Putamen (tissue), 1 donor: ENCODE measurements at places on chromosomes 3 and 15.

GRCh38 chr3:41846850-41847249, 115.1 kb downstream of the ULK4 start:
- DNase-seq, result no peak

GRCh38 chr3:126677862-126678503, 23.1 kb upstream of the TXNRD3 start:
- no peak for DNase-seq

DNA sequence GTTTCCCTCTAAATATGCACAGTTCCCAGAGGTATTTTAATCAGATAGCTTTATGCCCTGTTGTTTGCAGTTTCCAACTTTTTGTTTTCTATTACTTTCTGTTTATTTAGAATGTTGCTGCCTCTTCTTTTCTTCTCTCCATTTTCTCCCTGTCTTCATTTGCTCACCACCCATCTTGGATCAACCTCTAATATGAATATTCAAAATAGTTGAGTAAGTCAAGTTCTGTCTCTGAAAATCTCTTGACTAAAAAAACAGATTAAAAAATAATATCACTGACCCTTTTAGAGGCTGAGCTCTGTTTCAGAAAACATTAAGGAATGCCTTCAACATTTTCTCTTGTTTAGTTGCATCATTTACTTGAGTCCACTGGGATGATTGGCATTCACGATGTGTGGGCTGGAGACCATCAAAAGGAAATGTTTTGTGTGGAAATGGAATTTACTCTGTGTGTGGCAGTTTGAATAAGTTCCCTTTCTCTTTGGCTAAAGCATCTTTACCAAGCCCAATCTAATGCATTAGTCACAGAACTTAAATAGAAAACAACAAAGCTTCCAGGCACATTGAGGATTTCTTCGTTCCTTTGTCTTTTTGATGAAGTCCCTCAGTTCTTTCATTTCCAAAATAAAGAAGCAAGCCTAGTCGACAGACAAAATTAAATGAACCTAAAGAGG, 633.9 kb upstream of the TGFBR2 start:
- no peak for DNase-seq

DNA sequence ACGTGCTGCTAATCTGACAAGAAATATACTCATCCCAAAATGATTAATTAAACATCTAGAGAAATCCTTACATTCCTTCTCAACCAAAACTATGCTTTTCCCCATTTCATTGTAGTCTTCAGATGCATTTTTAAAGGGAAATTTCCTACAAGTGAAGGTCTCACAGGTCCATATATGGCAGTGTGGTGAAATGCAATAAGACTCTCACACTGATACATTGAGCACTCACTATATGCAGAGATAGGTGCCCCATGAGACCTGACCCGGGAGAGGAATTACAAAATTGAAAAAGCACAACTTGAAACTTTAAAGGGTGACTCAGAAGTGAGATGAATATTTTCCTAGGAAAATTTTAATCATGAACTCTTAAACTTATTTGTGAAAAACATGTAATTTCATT, 629.2 kb upstream of the NAALADL2 start:
- no peak for DNase-seq

- DNase-seq, result no peak
These were observed 24.1 kb downstream of the POPDC2 start for GRCh38 chr3:119636249-119636648.

DNA sequence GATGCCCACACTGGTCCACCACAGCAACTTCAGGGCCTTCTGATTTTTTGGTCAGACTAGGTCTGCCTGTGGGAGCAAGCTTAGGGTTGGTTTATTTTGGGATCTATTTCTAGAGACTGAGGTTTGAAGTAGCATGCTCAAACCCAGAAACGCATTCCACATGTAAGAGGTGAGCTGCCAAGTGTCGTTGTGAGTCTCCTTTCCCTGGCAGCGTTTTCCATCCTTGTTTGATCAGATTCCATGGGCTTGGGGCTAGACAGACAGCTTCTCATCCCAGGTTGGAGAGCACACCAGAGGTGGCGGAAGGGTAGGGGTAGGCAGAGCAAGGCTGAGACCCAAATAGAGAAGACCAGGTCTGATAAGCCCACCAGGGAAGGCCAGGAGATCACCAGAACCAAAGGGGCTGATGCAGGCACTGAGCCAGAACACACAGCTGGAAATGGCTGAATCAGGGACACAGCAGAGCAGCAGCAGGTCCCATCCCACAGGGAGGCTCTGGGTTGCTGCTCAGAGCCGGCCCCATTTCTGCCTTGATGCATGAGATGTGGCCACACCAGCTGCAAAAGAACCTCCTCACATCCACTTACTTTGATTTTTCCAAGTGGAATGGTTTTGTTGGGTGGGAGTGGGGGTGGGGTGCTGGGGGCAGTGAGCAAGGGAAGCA, 186.8 kb downstream of the THSD4 start:
- no peak for DNase-seq

- DNase-seq, result no peak
These were observed 83.0 kb downstream of the NPTN start for GRCh38 chr15:73550190-73550589.

DNA sequence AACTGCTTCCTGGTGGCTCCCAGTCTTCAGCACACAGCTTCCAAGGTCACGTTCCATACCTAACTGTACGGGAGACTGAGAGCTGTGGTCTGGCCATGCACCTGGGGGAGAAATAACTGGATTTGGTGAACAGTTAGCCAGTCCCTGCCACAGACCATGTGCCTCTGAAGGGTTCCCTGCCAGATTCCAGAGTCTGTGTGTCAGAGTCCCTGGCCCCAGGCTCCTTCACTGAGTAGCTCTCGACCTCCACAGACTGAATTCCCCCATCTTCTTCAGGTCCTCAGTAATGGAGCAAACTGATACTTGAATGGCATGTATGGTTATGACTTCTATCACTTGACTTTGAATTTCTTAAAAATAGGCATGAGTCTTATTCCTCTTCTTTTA, 17.5 kb downstream of the MKRN2OS start:
- no peak for DNase-seq

DNA sequence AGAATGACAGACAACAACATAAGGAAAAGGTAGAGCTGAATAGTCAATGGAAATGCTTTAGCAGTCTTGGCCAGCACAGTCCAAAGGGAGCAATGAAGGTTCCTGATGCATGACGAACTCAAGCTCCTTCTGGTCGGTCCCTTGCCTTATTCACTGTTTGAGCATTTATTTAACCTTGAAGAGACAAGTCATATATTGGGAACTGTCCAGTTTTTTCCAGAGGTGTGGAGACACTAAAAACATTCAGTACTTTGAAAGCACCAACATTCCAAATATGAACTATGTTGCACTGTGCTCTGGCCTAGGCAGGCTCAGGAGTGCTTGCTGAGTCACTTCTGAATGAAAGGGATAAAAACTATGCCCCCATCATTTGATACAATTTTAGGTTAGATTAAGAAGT, 384.8 kb downstream of the MECOM start:
- DNase-seq, result no peak

DNA sequence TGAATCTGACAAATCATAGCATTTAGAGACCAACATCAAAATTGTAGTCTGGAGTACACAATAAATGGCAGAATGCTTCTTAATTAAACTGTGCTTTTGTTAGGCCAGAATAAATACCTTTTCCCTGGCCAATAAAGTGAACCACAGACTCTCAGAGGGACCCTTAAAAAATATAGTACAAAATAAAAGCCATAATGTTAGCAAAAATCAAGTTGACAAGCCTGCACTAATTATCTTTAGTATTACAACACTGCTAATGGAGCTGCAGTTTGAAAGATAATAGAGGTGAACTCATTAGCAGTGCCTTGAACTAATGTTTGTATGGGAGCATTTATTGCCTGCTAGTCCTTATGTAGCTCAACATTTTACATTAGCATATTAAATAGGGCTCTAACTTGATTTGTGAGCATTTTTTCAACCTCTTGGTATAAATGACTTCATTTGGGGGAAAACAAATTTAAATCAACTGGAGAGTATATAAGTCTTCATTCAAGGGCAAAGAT, 801.3 kb downstream of the EPHA3 start:
- no peak for DNase-seq

DNA sequence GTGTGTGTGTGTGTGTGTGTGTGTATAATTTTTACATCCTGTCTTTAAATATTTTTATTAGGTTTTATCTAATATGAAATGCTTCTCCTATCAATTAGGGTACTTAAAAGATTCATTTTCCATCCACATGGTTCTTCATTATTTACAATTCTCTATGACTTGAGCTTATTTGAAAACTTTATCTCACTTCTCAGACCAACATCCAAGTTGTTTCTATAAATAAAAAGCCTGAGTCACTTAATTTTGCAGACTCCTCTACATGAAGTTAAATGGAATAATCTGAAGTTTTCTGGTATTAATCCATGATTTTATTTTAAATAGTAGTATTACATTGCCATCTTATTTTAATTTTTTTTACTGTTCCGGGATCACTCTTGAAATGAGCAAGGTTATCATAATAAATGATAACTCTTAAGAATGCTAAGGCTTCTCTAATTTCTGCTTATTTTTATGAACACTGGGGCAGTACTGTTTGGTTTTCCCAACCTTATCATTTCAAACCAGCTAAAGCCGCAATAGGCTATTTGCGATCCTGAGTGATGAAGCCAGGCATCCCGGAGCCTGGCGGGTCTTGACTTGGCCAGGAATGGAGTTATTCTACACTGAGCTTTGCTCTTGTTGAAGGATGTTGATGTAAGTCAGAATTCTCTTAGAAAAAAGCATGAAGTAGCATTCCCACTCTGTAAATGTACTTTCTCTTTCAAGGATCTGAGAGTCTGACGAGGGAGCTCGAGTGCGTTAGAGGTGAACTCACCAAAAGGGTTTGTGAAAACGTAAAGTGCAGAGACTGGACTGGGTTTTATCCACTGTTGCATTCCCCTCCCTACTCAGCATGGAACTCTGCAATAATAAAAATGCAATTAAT, 220.2 kb upstream of the LRTM1 start:
- no peak for DNase-seq

DNA sequence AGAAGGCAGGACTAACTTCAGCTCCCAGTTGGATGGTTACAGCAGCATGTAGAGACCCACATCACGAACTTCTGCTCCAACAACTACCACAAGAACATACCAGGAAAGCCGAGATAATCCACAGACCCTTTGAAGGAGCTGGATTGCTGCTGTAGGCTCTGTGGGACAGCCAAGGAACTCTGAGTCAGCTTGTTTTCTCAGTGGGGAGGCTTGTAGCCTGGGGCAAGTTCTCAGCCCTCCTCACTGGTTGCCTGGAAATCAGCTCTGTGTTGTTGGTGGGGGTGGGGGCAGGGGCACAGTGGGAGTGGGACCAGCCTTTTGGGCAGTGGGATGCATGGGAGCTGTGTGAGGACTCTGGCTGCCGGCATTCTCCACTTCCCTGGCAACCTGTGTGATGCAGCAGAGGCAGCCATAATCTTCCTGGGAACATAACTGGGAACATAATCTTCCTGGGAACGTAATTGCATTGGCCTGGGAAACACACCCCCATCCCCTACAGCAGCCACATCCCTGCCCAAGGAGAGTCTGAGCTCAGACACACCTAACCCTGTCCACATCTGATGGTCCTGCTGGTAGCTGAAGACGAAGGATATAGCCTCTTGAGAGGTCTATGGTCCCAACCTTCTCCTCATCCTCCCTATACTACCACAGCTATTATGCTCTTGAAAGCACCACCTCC, 153.1 kb downstream of the PEAK1 start:
- no peak for DNase-seq

GRCh38 chr3:176159796-176160195, 1037.5 kb downstream of the TBL1XR1 start:
- DNase-seq, result no peak

GRCh38 chr15:26759986-26760385, 12.9 kb downstream of the GABRB3 start:
- no peak for DNase-seq

GRCh38 chr3:17125738-17126442, 241.1 kb downstream of the PLCL2 start:
- DNase-seq, result no peak
